ENCODE measurements at places on chromosomes 1 and 21. TPM values are rescaled to one million over a fixed set of nuclear protein-coding genes. Genes with fewer than 3 reads are reported as not detected.

DNA sequence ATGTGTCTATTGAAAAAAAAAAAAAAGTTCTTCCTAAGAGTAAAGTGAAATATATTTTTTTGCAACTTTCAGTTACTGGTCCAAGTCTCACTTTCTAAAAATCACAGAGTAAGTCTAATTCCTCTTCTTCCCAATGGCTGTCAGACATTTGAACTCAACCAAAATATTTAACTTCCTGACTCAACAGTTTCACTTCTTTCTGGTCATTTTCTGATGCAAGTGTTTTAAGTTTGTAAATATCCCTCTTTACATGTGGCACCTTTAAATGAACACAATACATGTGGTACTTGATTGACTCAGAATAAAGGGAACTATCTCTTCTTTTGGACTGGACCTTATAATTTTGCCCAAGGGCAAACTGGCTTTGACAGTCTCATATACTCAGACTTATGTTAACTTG lies 76.7 kb downstream of the ASH1L start:
- DNase-seq = no peak

GRCh38 chr1:184289825-184290550 lies 96.8 kb upstream of the C1orf21 start:
- no peak for DNase-seq

GRCh38 chr1:3072391-3073185 lies 3.6 kb downstream of the PRDM16 start:
- DNase-seq = no peak

Gene LEPROT
- total RNA-seq = 59.6 TPM

GRCh38 chr1:221878134-221878533 lies 136.2 kb upstream of the DUSP10 start:
- DNase-seq = no peak

- DNase-seq = no peak
Observed at GRCh38 chr1:72942008-72942407, 659.7 kb upstream of the NEGR1 start.

GRCh38 chr1:45198185-45198584 lies 8.2 kb downstream of the ZSWIM5 start:
- DNase-seq = no peak

Gene FBLIM1
- total RNA-seq = 364 TPM

GRCh38 chr1:50986653-50987052 lies 16.6 kb downstream of the CDKN2C start:
- no peak for DNase-seq

Gene SRP9
- total RNA-seq = 316 TPM

- DNase-seq = peak; percentile 68
Observed at GRCh38 chr1:6690186-6690585, 11.4 kb downstream of the DNAJC11 start.
